ENCODE measurements at places on chromosomes 13 and 19. TPM values are rescaled to one million over a fixed set of nuclear protein-coding genes. Genes with fewer than 3 reads are reported as not detected.
A peak's percentile ranks its signal among the peaks of the same experiment; 100 is the strongest.

DNA sequence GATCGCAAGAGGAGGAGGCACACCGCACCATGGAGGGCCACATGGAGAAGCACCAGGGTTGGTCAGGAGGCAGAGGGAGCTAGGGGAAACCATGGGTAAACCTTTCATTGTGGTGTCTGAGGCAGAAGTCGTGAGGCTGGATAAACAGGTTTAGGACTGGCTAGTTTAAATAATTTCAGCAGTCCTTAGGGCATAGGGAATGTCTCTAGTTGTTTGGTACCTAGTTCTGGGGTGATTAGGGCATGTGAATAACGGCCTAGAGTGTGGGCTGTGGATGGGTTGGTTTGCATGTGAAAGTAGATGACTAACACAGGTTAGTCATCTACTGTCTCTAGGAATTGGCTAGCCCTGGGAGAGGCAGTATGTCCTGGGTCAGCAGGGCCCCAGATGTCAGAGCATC lies 102.3 kb downstream of the STOML3 start:
- no peaks in the 10 kb centered on the region for H3K27me3 ChIP-seq
- H3K4me3 ChIP-seq = no peak overlapping the region
- no peak for DNase-seq
- H3K36me3 ChIP-seq = no peaks in the 10 kb centered on the region

The ERICH6B gene
- not detected for total RNA-seq

GRCh38 chr13:32246468-32246867 lies 68.7 kb downstream of the ZAR1L start:
- H3K36me3 ChIP-seq = no peaks in the 10 kb centered on the region
- no peak overlapping the region for H3K4me3 ChIP-seq
- H3K4me1 ChIP-seq = no peaks in the 10 kb centered on the region
- DNase-seq = peak; percentile 50

The ANGPTL4 gene
- 256 TPM for total RNA-seq
